ENCODE measurements at places on chromosomes 6 and 20. TPM values are rescaled to one million over a fixed set of nuclear protein-coding genes. Genes with fewer than 3 reads are reported as not detected.

Gene MATN4
- total RNA-seq = not detected

Gene C20orf144
- 0.44 TPM for total RNA-seq

Gene SLC22A2
- not detected for total RNA-seq

Gene BFSP1
- 3.9 TPM for total RNA-seq

Gene MUCL3
- not detected for total RNA-seq

Gene SLC17A2
- total RNA-seq = not detected

Gene ABT1
- total RNA-seq = 26.3 TPM

Gene PLAGL1
- total RNA-seq = 29.9 TPM

Gene HSPA1L
- 1.5 TPM for total RNA-seq

Gene MMP24
- total RNA-seq = 2.9 TPM

Gene BPIFB2
- total RNA-seq = not detected

Gene DSTN
- total RNA-seq = 91.9 TPM

Gene RBBP8NL
- total RNA-seq = not detected

Gene LCA5
- total RNA-seq = 4.7 TPM

Gene MTFR2
- 6.7 TPM for total RNA-seq

Gene CYP39A1
- 2.1 TPM for total RNA-seq

Gene C20orf202
- 0.18 TPM for total RNA-seq

Gene PREX1
- total RNA-seq = 73.7 TPM

Gene SLC18B1
- total RNA-seq = 18.4 TPM

Gene FAM184A
- total RNA-seq = 7.6 TPM

Gene ME1
- 4.4 TPM for total RNA-seq

Gene PTGIS
- total RNA-seq = 7.1 TPM

Gene ZNF341
- total RNA-seq = 5.1 TPM

Gene GOPC
- 30.7 TPM for total RNA-seq

Gene CAPN11
- not detected for total RNA-seq

Gene CCM2L
- 0.14 TPM for total RNA-seq

All from neural crest cell (in vitro differentiated cells).